ENCODE measurements at places on chromosomes 6 and 20.

DNA sequence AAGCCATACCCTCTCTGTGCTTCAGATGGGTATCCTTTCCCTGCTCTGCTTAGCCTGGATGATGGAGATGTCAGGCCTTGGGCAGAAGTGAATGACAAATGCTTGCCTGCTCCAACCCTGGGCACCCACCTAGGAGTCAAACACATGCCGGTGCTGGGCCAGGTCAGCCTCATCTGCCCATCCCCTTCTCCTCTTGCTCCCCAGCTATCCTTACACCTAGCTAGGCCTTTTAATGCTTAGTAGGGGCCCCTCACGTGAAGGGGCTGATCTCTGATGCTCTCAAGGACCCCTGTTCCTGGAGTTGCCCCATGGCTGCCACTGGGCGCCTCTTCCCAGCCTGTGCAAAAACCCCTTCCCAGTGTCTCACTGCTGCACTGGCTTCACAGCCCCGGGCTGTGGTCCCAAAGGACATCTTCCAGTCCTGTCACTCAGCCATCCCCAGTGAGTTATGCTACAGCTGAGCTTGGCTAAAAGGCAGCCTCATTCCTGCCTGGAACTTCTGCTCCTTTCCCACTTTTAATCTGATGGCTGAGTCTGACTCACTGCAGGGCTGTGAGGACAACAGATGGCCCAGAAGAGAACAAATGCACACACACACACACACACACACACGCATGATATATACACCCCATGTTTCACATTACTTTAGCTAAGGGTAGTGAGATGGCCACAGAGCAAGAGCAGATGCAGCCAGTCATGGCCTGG lies 12.8 kb upstream of the SDCBP2 start:
- DNase-seq: no peak

DNA sequence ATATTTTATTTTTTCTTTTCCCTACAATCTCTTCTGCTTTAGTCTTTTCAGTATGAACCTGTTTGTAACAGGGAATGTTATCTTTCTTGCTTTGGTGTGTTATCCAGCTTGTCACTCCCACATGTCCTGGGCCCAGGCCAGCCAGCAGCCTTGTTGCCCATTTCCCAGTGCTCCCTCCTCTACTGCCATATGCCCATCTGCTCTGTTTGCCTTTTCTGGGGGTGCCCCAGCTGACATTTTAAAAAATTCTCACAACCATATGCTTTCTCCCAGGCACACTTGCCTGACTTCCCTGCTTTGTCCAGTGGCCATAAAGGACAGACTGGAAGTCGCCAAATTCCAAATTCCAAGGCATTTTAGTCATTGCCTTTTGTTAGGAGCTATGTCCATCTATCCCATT lies 23.6 kb upstream of the LMBRD1 start:
- no peak for DNase-seq

GRCh38 chr6:44800171-44800783 lies 412.8 kb downstream of the CDC5L start:
- DNase-seq: no peak

GRCh38 chr20:62104791-62105345 lies 17.4 kb upstream of the LSM14B start:
- no peak for DNase-seq

DNA sequence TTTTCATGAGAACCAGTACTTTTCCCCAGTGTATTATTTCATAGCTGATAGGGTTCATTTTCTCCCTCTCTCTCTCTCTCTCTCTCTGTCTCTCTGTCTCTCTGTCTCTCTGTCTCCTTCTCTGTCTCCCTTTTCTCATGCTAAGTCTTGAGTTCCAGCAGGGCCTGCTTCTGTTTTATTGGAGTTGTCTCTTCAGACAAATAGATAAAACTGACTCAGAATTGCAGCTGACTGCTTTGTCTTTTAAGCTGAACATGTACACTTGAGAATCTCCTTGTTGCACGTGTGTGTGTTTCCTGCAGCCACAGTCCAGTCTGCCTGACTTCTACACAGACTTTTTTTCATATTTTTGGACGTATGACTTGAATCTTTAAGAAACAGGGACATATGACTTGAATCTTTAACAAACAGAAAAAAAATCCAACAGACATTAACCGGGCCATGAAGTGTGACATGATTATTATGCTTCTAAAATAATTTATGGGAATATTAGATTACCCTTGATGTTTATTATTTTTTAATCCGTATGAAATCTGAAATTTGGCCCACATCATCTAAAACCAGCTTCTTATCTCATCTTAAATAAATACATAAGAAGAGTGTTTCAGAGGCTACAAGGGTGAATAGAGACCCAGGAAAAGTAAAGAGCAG lies 71.5 kb downstream of the JAG1 start:
- no peak for DNase-seq

Measured in T-helper 2 cell (primary cell).